ENCODE measurements at places on chromosomes 5 and 9. TPM values are rescaled to one million over a fixed set of nuclear protein-coding genes. Genes with fewer than 3 reads are reported as not detected.

The PRLR gene
- total RNA-seq, result 0.46 TPM

The HAPLN1 gene
- total RNA-seq, result 0.13 TPM

The IFNA7 gene
- total RNA-seq, result not detected

The LRRC70 gene
- total RNA-seq, result 0.13 TPM

DNA sequence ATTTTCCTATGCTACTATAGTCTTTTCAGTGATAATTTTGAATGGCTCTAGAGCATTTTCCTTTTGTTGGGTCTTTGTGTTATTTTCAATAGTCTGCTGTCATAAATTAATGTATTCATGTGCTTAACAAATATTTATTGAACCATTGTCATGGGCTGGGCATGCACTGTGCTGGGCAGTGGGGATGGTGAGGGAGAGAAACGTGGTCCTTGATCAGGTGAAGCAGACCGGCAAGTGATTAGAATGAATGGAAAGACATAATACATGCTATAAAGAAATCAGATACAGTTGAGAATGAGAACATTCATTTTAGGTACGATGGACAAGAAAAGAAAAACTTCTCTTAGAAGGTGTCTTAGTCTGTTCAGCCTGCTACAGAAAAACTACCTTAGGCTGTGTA is 66.1 kb downstream of the KIF4B start:
- H3K4me3 ChIP-seq, result no peak overlapping the region
- H3K27me3 ChIP-seq, result no peaks in the 10 kb centered on the region
- no peaks in the 10 kb centered on the region for H3K36me3 ChIP-seq
- no peak overlapping the region for H3K27ac ChIP-seq
- DNase-seq, result no peak
- H3K4me1 ChIP-seq, result no peaks in the 10 kb centered on the region

DNA sequence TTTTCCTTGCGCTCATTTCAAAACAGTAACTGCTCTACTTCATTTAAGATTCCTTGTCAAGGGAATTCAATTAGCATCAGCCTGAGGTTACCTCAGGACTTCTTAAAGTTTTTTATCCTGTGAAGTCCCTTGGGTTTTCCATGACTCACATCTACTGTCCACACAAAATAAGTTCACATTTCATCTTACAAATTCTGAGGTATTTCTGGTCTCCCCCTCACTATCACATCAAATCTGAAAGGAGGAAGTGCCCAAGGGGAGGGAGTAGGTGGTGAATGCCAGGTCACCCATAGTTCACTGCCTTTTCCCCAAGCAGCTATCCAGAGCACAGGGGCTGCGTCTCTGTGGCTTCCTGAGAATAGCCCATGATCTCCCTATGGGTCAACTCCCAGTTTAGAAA is 227.1 kb upstream of the NREP start:
- H3K27me3 ChIP-seq, result no peaks in the 10 kb centered on the region
- H3K4me1 ChIP-seq, result no peaks in the 10 kb centered on the region
- DNase-seq, result no peak
- H3K4me3 ChIP-seq, result no peak overlapping the region

DNA sequence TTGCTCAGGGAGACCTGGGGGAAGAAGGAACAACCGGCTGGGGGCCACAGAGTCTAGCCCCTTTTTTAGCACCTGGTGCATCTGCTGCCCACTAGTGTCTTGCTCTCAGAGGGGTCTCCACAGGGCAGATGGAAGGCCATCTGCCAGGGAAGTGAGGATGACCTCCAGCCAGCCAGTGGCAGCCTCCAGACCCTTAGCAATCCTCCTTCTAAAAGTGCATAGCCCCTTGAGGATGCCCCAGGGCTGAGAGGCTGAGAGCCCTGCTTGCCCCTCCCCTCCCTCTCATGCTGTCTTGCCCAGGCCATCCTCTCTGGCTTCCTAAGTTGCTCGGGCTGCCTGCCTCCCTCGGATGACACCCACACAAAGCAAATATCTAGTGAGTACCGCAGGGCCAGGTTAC is 81.5 kb upstream of the PANK3 start:
- H3K36me3 ChIP-seq, result no peaks in the 10 kb centered on the region
- no peak overlapping the region for H3K27ac ChIP-seq
- H3K4me1 ChIP-seq, result no peaks in the 10 kb centered on the region

DNA sequence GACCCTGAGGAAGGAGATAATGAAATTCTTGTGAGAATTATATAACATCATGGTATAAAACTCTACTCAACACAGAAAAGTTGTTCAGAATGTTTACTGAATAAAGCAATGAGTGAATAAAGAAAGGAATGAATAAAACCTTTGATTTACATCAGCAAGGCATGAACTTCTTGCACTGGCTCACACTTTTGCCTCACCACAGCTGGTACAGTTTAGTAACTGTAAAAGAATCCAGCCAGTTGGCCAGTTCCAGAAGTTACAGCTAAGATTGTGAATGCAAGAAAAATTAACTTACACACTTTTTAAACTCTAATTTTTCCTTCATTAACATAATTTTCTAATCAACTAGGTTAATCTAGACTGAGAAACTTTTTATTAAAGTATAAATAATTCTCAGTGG is 490.9 kb downstream of the NFIB start:
- H3K4me1 ChIP-seq, result no peaks in the 10 kb centered on the region
- no peaks in the 10 kb centered on the region for H3K27me3 ChIP-seq
- H3K36me3 ChIP-seq, result no peaks in the 10 kb centered on the region
- no peak for DNase-seq

- H3K27me3 ChIP-seq, result no peaks in the 10 kb centered on the region
- no peak overlapping the region for H3K27ac ChIP-seq
- no peak for DNase-seq
- H3K4me1 ChIP-seq, result no peaks in the 10 kb centered on the region
- H3K4me3 ChIP-seq, result no peak overlapping the region
Measured at GRCh38 chr5:135482381-135482933, 30.3 kb upstream of the TIFAB start.

DNA sequence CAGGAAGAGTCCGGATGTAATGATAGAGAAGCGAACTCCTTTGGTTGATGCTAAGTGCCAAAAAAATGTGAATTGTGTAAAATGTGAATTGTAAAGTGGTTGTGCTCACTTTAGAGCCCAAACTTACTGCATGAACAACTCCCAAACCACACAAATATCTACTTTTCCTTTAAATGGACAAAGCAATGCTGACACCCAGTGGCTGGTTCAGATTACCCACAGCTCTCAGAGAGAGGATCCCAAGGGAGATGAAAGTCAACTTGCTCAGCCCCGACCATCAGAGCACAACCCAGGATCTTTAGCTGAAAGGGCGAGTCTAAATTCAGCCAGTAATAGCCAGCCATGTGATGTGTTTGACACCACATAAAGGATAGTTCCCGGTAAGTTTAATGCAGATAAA is 133.7 kb downstream of the NMUR2 start:
- no peaks in the 10 kb centered on the region for H3K4me1 ChIP-seq
- no peak overlapping the region for H3K4me3 ChIP-seq
- no peaks in the 10 kb centered on the region for H3K27me3 ChIP-seq
- H3K36me3 ChIP-seq, result no peaks in the 10 kb centered on the region
- DNase-seq, result no peak

DNA sequence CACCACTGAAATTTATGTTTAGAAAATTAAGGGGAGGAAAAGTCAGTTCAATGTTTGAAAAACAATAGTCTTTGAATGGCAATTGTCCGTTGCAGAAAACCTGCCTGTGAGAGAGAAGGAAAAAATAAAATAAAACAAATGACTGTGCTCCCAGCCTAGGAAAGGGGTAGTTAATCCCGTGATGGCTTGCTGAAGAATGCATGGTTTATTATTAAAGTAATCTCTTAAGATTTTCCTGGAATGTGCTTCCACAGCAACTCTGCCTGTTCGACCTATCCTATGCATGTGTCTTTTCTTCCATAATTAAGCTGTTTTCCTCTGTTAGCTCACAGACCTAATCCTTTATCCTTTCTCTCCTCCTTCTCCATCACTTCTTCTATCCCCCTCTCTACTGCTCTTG is 2.4 kb upstream of the DAB2 start:
- H3K36me3 ChIP-seq, result no peaks in the 10 kb centered on the region
- DNase-seq, result no peak
- no peak overlapping the region for H3K4me3 ChIP-seq

DNA sequence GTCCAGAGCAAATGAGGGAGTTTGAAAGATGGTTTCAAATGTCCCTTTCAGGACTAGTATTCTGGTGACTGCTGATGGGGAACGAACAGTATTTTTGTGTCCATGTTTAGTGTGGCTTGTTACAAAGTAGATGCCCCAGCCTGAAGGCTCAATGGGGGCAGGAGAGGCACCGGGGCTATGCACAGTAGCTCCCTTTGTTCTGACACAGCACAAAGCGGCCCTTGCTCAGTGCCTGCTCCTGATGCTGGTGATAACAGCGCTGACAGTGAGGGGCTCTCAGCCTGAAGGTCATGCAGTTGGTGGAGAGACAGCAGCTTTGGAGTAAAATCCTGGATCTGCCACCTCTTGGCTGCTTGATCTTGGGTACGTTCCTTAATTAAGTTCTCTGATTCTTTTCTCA is 188.9 kb downstream of the SLIT3 start:
- H3K36me3 ChIP-seq, result no peaks in the 10 kb centered on the region
- H3K4me3 ChIP-seq, result no peak overlapping the region
- H3K4me1 ChIP-seq, result no peaks in the 10 kb centered on the region
- no peak for DNase-seq
